ENCODE measurements at places on chromosomes 11 and 22.

GRCh38 chr22:30780026-30780425 is 85.4 kb downstream of the OSBP2 start:
- DNase-seq: no peak

GRCh38 chr22:30286813-30287647 is 2.3 kb downstream of the CASTOR1 start:
- DNase-seq: peak; percentile 82

DNA sequence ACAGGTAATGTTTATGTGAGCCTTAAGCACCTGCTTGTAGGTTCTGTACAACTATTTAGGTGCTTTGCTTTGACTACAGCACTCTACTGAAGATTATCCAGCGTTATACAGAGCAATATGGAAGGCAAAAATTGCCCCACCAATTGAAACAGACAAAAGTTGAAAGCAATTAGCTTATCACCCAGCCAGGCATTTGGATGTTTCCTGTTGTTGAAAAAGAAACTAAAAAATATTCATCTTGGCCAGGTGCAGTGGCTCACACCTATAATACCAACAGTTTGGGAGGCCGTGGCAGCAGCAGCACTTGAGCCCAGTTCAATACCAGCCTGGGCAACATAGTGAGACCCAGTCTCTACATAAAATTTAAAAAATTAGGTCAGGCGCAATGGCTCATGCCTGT is 18.5 kb downstream of the ATL3 start:
- DNase-seq: no peak

- DNase-seq: peak; percentile 87
Observed at GRCh38 chr22:17786435-17787161, 12.3 kb upstream of the BID start.

DNA sequence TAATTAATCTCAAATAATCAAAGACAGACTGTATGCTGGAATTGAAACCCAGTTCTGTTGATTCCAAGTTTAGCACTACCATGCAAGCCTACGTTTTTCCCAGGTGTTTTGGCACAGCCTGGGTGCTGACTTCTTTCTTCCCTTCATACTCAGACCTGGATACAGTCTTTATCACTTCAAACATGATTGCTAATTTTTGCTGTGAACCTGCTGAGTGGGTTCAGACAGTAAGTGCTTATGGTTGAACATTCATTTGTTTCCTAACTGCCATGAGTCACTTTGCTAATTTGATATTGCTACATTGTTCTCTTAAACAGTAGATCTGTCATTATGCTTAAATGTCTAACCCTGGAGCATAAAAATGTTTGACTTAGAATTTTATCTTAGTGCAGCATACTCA is 12.2 kb downstream of the PAAF1 start:
- DNase-seq: no peak

DNA sequence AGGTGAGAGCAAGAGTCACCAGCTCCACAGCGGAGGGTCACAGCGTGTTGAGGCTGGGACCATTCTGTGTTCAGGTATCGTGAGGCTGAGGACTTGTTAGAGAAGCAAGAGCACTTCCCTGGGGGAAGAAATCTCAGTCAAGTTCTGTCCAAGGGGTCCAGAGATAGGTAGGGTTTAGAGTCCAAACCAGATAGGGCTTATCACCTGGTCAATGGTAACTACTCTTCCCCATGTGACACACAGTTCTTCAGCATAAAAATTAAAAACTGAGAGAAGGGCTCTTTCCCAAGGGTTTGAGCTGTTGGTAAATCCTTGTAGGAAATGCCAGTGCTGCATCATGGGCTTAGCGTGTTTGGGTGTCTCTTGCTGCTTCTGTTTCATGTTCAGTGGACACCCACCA is 54.8 kb upstream of the MN1 start:
- DNase-seq: no peak

- no peak for DNase-seq
Observed at GRCh38 chr22:26086359-26086758, 82.9 kb upstream of the SEZ6L start.

DNA sequence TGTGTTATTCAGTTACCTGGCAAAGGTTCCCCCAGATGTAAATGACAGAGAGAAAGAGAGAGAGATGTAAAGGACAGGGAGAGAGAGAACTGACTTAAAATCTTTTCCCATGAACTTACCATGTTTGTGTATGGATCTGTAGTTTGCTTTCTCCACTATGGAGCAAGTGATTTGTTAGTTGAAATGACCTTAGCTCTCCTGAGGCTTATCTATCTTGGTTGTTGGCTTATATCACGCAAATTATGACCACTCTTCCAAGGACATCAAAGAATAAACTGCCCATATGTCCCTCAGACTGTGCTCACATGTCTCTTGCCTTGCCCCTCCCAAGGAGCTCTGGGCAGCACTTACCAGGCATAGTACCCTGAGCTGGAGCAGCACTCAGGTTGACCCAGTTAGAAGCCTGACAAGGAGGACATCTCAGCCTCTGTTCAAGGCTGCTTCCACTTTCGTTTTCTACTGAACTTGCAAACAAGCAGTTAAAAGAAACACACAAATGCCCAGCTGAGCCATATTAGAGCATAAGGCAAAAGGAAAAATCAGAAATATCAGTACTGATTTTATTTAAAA is 95.3 kb upstream of the RCN1 start:
- DNase-seq: no peak

- DNase-seq: no peak
Observed at GRCh38 chr22:36940676-36941075, 27.2 kb downstream of the CSF2RB start.

- no peak for DNase-seq
Observed at GRCh38 chr11:57643802-57644201, 5.9 kb downstream of the YPEL4 start.

DNA sequence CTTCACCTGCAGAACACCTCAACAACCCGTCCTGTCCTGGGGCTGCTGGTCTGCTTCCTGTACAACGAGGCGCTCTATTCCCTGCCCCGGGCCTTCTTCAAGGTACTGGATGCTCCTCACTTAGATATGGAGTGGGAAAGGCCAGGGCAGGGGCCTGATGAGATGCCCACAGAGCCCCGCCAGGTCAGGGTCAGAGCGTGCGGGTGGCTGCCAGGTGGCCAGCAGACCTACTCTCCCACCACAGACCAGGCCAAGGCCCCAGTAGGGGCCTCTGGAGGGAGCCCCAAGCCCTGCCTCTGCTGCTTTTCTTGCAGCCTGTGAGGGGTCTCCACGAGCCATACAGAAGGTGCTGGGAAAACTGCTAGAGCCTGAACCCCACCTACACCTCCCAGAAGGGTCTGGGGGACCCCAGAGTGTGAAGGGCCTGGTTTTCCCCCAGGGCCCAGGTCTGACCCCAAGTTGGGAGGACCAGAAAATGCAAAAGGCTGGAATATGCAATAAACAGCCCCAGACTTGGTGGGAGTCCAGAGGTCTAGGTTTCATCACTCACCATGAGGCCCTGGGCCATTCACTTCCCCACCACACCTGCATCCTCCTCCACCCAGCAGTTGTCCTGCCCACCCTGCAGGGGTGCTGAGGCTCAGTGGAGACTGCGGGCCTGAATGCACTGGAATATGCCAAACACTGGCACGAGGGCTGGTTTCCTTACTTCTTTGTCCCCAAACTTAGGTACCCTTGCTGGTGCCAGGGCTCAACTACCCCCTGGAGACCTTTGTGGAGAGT is 14.7 kb downstream of the ZDHHC24 start:
- peak; percentile 20 for DNase-seq

- DNase-seq: no peak
Observed at GRCh38 chr11:73520353-73521061, 77.4 kb downstream of the FAM168A start.

DNA sequence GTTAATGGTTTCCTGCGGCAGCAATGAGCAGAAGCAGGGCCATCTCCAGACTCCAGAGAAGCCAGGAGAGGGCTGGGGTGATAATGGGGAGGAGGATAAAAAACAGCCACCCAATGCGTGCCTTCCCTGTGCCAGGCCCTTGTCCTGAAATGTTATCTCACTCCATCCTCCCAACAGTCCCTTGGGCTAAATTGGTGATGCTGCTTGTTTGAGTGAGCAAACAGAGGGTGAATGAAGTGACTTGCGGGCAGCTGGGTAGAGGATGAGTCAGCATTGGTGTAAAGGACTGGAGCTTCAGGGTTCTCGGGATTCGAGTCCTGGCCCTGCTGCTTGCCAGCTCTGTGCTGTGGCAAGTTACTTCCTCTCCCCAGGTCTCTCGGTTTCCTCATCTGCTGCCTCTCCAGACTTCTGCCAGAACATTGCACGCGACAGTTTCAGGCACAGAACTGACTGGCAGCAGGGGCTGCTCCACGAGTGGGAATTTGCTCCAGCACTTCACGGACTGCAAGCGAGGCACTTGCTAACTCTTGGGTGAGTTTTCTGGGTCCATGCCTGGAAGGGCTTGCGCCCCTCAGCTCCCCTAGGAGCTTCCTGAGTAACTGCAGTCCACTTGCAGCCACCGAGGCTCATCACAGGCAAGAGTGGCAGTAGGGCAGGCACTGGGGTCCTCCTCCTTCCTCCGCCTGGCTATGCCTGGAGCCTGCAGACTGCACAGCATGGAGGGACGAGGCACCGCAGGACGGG is at the start of gene P2RY6:
Gene P2RY6 (plus strand): TSS at position 403 of the 744 bp plus-strand sequence. CDS start 24,181 bp downstream, outside the sequence.
- no peak for DNase-seq

DNA sequence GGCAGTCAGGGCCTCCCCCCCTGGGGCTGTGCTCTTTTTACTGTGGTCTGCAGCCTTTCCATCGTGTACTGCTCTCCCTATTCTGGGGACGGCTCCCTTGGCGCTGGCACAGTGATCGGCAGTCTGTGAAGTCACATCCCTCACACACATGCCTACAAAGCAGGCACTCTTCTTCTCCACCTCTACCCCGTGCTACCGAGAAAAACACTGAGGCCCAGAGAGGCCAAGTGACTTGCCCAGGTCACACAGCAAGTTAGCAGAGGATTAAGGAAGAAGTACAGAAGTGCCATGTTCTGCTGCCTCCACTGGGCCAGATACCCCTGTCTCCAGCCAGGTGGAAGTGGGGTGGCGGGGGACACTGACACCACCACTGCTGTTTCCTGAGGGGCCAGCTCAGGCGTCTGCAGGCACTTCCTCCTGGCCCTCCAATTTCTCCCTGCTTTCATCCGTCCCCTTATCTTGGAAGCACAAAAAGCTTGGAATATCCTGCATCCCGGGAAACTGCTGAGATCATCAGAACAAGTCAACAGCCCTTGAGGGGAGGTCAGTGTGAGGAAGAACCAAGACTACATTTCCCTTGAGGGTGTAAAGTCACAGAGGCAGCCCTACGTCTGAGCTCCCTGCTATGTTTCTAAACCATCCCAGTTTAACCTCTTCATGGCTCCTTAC is 30.2 kb upstream of the KLHL35 start:
- no peak for DNase-seq

DNA sequence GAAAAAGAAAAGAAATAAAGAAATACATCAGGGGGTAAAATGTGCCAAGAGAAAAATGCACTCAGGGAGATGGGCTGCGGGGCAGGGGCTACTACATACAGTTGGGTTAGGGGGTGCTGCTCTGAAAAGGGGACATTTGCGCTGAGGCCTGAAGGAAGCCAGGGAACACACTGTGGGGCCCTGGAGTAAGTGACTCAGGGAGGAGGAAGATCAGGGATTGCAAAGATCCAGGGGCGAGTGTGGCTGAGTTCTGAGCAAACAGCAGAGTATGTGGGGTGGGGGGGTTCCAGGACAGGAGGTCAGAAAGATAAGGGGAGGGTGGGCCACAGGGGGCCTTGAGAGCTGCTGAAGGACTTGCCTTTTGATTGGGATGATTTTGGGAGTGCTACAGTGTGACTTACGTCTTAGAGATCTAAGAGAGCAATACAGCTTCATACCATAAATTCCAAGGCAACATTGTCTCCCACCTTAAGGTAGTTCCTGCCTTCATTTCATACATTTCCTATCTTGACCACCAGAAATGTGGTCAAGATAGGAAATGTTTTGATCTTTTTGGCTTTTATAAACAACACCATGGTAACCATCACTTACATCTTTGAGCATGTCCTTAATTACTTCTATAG is 5.8 kb downstream of the A4GALT start:
- no peak for DNase-seq

- no peak for DNase-seq
Observed at GRCh38 chr11:69684651-69685050, 9.5 kb upstream of the LTO1 start.

GRCh38 chr11:61745781-61746441 is 6.5 kb upstream of the MYRF start:
- DNase-seq: no peak

DNA sequence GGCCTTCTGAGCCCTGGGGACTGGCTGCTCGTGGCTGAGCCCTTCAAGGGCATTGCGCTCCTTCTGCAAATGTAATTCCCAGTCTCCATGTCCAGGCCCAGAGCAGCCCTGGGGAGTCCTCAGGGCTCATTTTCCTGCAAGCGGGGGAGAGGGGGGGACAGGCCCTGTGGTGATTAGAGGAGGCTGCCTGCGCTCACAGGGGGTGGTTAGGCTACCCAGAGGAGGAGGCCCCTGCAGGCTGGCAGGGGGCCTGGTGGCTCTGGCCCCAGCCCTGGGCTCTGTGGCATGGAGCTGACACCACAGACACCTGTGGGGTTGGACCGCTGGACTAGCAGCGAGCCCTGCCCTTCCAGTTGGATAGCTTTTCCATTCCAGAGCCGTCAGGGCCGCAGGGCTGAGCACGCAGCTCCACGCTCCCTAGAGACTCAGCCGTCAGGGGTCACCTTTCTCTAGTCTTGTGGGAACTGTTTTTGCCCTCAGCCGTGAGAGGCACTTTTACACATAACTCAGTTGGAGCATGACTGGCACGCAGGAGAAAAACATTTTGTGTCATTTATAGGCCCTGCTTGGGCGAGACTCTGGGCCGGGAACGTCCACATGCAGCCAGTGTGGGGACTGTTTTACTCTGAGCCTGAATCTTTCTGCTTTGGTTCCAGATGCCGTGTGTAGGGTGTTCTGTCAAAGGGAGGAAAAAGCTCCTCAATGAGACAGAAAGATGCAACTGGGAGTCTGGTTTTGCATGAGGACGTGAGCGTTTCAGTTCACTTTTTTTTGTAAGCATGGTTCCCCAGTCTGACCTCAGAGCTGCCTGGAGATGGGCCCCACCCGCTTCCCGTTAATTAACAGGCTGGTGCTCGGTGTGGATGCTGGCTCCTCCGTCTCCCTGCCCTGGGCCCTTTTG is 58.1 kb downstream of the LRP5 start:
- DNase-seq: peak; percentile 66

DNA sequence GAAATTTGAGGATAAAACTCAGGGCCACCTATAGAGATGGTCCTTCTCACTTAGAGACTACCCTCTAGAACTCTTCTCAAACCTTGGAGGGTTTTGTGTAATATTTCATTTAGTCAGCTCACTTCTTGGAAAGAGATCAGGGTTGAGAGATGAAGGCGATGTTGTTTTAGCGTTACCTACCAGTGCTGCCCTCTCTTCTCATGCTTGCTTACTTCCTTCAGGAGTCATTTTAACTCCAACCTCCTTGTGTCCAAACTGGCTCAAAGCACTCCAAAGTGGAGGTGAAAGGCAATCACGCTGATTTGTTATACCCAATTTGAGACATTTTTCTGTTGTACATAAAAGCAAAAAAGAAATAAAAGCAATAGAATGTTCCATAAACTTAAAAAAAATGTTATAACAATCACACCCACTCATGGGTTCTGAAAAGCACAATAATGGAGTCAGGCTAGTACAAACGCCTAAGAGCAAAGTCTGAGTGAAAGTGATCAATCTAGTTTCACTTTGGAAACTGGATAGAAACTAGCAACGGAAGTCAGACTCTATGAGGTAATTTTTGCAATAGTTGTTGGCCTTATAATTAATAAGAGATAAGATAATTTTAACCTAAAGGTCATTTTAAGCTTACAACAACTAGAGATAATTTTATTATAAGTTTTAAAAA is 117.1 kb downstream of the MRTFA start:
- no peak for DNase-seq

All from left ventricle myocardium superior (tissue), 1 donor.